ENCODE measurements at places on chromosomes 5 and 9. TPM values are rescaled to one million over a fixed set of nuclear protein-coding genes. Genes with fewer than 3 reads are reported as not detected.

GRCh38 chr9:114854736-114855355, 49.0 kb upstream of the TNFSF15 start:
- no peak for DNase-seq

DNA sequence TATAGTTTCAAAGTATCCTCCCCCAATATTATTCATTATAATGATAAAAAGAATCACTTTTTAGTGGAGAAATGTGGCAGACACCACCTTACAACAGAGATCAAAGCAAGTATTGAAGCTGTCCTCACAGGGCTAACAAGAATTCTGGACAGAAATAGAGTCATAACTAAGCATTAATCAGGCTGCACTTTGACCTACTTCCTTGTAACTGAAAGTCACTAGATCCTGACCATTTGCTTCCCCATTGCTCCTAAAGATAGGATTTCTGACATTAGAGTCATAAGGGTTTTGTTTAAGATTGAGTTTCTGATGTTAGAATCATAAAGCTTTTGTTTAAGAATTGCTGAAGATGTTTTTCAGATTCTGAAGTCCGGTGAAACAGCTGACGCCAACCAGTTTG, 159.7 kb downstream of the ATP10B start:
- no peak for DNase-seq

- peak; percentile 52 for DNase-seq
These were observed at the start of gene PSD2 for GRCh38 chr5:139795074-139796001. TSS of gene PSD2 (plus strand) at chr5:139795808. CDS start at chr5:139809441, 13,633 bp downstream.

DNA sequence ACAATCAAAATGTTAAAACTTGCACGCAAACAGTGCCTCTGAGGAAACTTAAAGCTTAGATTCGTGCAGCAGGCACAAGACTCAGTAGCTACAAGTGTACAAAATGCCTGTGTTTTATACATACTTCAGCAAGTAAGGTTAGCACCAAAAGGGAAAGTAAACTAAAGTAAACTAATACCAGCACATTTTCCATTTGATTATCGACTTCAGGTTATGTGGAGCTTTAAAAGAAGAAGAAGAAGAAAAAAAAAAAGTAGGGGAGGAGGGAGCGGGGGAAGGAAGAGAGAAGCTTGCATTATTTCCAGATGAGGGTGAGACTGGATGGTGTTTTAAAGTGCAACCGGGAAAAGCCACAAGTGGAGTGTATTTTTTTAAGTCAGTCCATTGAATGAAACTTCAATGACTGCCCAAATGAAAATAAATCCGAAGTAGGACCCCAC, 596 bp upstream of the ADAMTS6 start:
- DNase-seq: no peak

DNA sequence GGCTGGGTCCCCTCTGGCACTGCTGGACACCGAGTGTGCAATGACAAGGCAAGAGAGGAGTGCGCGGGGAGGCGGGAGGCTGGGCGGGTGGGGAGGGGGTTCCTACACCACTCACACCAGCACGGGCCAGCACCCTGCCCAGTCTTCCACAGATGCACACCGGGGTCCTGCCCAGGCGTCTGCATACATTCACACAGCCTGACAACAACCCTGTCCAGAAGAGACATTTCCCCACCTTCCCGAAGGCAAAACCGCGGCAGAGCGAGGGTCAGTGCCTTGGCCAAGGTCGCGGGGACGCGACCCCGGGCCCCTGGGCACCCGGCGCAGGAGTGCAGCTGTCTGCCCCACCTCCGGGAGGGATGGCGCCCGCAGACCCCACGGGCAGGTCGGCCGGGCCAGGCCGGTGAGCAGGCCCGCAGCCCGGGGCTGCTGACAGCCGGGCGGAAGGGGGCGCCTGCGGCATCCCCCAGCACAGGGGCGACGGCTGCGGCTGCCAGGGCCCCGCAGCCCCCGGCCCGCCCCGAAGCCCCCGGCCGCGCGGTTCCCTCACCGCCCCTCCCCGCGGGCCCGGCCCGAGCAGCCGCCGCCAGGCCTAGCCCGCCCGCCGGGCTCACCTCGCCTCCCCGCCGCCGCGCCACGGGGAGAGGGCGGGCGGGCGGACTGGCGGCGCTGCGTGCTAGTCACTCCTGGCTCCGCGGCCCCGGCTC, 496 bp downstream of the MAPK9 start:
- peak; percentile 21 for DNase-seq

GRCh38 chr9:133121915-133122550, 993 bp upstream of the RALGDS start:
- no peak for DNase-seq

- peak; percentile 42 for DNase-seq
These were observed 163.3 kb upstream of the HMHB1 start for GRCh38 chr5:143648696-143649095.

- no peak for DNase-seq
These were observed 212.1 kb downstream of the PBX3 start for GRCh38 chr9:125959315-125959714.

Gene LRRC19
- not detected for total RNA-seq

Gene ZMAT2
- 35.1 TPM for total RNA-seq

DNA sequence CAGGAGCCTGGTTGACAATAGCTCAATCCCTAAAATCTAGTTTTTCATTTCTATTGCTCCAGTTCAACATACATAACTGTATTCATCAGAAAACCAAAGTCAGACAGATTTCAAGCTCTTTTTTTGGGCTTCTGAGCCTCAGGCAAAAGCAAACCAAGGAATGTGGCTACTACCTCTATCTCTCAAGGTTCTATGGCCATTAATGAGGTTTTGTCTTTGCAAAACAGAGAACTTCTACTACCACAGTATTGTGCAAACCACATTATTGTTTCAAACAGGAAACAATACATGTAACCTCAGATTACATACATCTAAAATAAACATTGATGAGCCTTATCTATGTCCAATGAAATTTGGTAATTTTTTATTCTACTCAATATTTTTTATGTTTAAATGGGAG, 35.5 kb upstream of the FTMT start:
- DNase-seq: no peak

GRCh38 chr5:120507800-120508463, 43.8 kb downstream of the PRR16 start:
- DNase-seq: no peak

Gene MYMK
- total RNA-seq: not detected

Gene TMC1
- total RNA-seq: not detected

DNA sequence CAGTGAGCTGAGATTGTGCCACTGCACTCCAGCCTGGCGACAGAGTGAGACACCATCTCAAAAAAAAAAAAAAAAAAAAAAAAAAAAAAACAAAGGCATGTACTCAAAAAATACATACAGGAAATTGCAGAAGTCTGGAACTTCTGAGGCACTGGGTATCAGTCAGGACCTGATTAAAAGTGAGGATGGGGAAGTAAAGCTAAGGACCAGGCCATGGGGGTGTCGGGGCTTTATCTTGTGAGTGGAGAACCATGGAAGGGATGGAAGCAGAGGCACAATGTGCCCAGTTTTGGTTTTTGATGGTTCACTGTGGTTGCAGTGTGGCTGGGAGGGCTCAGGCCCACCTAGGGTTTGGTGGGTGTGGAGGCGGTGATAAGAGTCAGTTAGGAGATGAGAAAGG, 212.7 kb upstream of the PIK3R1 start:
- no peak for DNase-seq

DNA sequence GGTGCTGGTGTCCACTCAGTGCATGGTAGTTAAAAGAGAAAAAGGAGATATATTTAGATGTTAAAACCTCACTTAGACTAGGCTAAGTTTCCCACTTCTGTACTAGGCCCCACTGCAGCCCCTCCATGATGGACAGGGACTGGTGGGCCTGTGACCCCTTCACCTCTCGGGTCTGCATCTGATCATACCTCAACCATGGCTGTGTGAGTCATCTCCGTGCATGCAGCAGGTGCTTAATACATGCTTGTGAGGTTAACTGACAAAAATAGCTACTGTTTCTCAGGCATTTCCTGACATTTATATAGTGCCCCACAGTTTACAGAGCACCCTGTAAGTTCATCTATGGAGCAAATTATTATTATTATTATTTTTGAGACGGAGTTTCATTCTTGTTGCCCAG, 8.4 kb upstream of the URM1 start:
- no peak for DNase-seq

Gene C9orf153
- total RNA-seq: not detected

- DNase-seq: no peak
These were observed 16.2 kb upstream of the ERAP1 start for GRCh38 chr5:96823900-96824380.

DNA sequence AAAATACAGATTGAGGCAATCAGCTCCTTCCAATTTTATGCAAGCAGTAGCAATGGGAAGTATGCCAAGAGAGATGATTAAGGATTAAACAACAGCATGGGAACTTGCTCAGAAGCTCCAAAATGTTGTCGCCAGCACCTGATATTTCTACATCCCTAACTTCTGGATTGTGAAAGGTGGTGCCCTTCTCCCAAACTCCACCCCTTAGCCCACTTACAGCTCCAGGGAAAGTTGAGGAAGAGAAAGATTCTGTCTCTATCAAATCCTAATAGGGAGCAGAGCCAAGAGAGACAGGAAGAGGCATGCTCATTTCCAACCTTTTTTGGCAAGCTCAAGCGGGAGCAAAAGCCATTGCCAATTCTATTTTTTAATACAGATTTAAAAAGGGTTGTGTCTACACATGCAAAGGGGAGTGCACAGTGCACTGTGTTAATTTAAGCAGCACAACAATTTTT, 92.4 kb upstream of the NR3C1 start:
- no peak for DNase-seq

Gene ANKRD18A
- total RNA-seq: 16.3 TPM

Gene TGFBR1
- total RNA-seq: 23.1 TPM

- no peak for DNase-seq
These were observed 49.0 kb downstream of the PDE8B start for GRCh38 chr5:77259476-77259875.

Gene C5orf47
- not detected for total RNA-seq

DNA sequence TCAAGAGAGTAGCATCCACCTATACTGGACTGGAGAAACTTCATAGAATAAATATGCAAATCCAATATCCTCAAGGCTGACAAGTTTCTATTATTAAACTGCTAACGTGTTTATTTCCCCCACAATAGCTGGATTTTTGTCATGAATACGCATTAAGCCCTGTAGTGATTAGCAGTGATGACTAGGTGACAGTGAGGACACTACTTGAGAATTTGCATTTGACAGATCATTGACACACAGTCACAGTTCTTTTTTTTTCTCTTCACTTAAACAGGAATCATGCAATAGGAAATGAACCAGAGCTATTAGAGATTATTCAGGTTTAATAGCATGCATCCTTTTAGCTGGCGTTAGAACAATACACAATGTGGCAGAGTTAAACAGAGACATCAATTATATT, 35.3 kb downstream of the MPDZ start:
- no peak for DNase-seq

DNA sequence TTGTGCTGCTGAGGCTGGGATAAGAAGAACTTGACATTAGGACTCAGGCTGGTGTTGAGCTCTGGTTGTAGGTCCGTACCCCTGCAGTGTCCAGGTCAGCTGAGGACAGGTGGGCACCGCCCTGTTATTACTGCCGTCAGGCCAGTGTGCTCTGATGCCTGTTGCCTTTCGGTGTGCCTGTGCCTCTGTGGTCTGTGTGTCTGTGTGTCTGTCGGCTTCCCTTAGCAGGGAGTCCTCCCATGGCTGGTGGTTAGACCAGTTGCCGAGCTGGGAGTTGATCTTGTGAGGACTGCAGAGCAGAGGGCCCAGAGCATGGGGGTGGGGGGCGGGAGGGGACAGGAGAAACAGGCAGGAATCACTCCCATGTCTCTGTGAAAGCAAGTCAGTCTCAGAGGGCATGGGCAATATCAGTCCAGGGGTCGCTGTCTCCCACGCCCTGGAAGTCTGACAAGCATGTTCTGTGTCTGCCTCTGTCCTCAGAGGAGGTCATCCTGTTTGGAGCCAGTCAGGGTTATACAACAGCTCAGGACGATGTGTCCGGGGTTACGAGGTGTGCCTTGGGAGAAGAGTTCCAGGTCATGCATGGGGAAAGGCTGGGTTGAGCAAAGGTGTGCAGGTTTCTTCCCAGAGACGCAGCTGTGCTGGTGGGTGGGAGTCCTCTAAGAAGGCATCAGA, 67.3 kb upstream of the GARNL3 start:
- no peak for DNase-seq

DNA sequence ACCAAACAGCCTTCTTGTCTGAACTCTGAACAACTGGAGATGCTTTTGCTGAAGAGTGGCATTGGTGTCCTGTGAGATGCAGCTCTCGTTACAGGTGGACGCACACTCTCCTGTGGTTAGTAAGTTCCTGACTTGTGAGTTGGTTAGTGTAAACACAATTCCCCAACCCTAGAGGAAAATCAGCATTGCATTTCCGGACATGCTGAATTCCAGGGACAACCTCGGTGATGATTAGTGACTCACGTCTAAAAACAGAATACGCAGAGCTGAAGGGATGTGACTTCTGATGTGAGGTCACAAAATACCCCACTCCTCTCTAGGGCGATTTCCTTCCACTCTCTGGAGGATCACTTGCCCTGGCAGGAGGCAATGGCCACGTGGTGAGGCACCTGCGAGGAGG, 5.0 kb downstream of the OR2V2 start:
- DNase-seq: no peak

Gene STKLD1
- 2.2 TPM for total RNA-seq

- no peak for DNase-seq
These were observed 30.4 kb downstream of the IRF1 start for GRCh38 chr5:132459983-132460838.
